ENCODE measurements at places on chromosomes 16 and 17.
A peak's percentile ranks its signal among the peaks of the same experiment; 100 is the strongest.

DNA sequence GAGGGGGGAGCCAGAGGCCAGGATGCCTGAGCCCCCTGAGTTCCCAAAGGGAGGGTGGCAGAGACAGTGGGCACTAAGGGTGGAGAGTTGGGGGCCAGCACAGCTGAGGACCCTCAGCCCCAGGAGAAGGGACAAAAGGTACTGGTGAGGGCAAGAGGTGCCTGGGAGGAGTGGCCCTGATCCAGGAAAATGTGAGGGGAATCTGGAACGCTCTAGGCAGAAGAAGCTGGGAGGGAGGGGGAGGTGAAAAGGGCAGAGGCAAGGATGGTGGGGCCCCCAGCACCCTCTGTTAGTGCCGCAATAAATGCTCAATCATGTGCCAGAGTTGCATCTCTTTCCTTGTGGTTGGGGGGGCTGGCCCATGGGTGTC, 1.1 kb downstream of the TCAP start:
- DNase-seq, result no peak

DNA sequence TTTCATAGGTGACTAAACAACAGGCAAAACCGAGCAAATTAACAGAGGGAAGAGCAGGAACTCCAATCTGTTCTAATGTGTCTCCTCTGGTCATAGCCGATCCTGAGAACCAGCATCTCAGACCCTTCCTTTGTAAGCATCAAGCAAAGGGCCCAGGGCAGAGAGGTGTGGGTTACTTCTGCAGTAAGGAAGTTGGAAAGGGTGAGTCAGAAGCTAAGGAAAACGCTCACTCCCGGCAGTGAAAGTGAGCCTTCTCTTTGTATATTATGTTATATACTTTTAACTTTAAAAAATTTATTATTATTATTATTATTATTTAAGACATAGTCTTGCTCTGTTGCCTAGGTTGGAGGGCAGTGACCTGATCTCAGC, 77.7 kb downstream of the MRM3 start:
- no peak for DNase-seq

GRCh38 chr17:34377078-34377823, 14.2 kb upstream of the CCL1 start:
- DNase-seq, result no peak

DNA sequence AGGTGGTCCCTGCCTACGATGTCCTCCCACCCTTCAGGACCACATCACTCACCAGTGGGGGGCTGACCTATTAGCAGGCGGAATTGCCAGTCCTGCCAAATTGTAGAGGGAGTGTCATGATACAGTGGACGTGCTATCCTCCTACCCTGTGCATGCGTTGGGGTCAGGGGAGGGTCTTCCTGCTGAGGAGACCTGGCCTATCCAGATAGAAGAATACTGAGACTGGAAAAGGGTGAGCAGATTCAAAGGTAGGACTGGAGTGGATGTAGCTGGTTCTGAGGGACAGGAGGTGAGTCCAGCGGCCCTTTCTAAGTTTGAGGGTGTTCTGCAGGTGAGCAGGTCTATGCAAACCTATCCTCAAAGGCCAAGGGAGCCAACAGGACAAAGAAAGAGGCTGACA, 8.0 kb downstream of the PRSS41 start:
- no peak for DNase-seq

DNA sequence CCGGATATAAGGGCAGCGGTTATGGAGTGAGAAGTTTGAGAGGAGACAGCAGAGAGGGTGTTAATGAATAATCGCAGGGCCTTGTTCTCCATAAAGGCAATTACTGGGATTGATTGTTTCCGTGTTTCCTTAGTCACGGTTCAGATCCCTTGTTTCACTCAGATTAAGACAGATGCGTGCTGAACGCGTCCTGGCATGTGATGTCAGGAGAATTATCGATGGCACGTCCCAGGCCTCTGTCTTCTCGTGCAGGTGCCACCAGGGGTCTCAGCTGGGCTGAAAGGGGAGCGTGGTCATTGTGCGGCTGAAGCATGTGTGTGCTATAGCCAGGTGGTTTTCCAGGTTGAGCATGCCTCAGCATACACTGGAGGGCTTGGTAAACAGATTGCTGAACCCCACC, 142.4 kb upstream of the NOL11 start:
- no peak for DNase-seq

DNA sequence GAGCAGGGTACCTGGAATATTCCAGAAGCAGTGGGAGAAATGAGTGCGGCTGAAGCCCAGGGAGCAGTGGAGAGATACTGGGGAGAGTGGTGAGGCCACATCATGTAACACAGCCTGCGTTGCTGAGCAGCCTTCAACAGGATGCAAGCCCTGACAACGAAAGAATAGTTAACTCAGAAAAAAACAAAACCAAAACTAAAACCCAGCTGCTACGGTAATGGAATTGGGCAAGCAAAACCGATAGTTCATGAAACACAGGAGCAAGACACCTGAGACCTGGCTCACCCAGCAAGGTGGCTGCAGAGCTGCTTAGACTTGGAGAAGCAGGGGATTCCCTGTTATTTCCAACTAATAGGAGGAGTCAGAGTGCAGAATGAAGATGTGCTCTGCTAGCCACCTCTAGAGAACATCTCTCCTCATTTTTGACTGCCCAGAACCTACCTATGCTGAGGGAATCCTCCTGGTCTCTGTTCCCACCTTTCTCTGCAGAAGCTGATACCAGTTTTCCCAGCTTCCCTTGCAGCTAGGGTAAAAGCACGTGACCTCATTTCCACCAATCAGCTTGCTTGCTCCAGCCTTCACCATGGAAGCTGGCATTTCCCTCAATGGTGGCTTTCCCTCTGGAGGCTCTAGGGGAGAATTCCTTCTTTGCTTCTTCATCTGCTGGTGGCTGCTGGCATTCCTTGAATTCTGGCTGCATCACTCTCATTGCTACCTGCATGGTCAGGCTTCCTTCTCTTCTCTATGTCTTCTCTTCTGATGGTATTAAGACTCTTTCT, 59.4 kb upstream of the XYLT1 start:
- peak; percentile 49 for DNase-seq

- no peak for DNase-seq
Measured at GRCh38 chr17:14048169-14048568, 21.1 kb upstream of the COX10 start.

- no peak for DNase-seq
Measured at GRCh38 chr16:1133810-1134520, 18.9 kb upstream of the CACNA1H start.

- DNase-seq, result peak; percentile 64
Measured at GRCh38 chr16:89909777-89910716, 8.6 kb upstream of the MC1R start.

DNA sequence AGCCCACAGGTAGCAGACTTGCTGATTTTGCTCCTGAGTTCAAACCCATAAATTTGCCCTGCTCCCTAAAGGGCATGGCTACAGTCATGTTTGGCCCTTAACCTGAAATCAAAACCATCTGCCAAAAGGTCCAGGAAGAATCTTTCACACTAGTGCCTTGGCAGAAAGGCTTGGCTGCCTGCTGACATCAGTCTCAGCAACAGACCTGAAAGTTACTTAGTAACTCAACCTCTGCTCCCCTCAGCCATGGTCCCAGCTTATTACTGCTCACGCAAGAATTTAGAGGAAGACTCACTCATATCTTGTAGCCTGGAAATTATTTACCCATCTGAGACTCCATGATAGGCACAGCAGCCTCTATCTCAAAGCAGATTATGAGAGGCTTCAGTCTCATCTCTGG, 98.0 kb upstream of the KIF2B start:
- DNase-seq, result no peak

GRCh38 chr16:2383501-2383900, 43.0 kb upstream of the ABCA3 start:
- no peak for DNase-seq

- peak; percentile 6 for DNase-seq
Measured at GRCh38 chr17:57902800-57903759, 52.1 kb downstream of the CUEDC1 start.

DNA sequence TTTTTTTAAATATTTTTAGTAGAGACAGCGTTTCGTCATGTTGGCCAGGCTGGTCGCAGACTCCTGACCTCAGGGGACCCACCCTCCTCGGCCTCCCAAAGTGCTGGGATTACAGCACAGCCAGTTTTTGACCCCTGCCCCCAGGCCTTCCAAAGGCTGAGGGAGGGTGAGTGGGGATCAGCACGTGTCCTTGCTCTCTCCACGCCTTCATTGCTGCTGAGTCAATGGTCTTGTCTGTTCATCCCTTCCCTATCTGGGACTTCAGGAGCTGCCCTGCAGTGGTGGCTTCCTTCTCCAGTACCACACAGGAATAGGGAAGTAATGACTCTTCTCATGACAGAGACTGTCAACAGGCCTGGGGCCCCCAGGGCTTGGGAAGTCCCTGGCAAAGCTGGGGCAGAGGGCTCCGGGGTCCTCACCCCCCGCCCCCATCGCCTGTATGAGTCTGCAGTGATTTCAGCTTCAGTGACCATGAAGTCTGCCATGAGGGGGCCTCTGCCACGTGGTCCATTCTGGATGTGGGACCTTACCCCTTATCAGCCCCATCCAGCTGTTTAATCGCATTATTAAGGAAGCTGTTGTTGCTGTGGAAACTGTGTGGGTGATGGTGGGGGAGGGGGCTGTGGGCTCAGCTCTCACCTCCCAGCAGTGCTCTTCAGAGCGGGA, 6.1 kb downstream of the ABCC3 start:
- no peak for DNase-seq

- no peak for DNase-seq
Measured at GRCh38 chr17:72376526-72377345, 255.9 kb downstream of the SOX9 start.

GRCh38 chr17:45998987-45999899, at the start of gene STH:
STH (plus strand) TSS chr17:45999250; CDS start chr17:45999280, 30 bp downstream.
- no peak for DNase-seq

DNA sequence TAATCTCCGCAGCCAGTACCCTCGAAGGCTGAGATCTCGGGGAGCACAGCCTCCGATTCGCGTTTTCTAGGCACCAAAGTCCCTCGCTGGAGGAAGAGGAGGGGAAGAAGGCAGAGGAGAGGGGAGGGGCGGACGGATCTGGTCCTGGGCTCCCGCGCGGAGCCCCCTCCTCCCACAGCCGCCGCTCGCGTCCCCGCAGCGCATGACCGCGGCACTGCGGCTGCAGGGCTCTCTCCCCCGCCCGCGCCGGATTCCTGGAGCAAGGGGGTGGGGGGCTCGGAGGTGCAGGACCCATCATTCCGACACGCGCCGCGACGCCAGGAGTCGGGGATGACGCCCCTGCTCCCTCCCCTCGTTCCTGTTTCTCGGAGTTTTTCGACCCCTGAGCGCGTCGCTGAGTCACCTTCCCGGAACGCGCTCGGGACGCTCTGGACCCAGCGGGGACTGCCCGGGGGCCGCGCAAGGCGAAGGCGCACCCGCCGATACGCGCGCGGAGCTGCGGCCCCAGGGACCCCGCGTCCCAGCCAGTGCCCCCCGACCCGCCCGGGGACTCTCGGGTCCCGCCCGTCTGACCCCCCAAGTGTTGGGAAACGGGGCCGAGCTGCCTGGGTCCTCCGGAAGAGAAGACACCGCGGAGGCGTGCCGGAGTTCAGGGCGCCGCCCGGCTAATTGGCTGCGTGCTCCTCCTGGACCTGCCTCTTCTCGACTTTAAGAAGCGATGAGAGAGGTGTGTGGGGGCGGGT, 1.4 kb upstream of the SPHK1 start:
- peak; percentile 54 for DNase-seq

Data from CD4-positive, alpha-beta T cell treated with Interleukin-2 at 100 ng/mL for 4 hours (primary cell).